NCI-H2107 (cell line): ENCODE measurements at places on chromosomes 3 and 15.
A peak's percentile ranks its signal among the peaks of the same experiment; 100 is the strongest.

- DNase-seq, result peak; percentile 5
These were observed 85.6 kb downstream of the PDCD6IP start for GRCh38 chr3:33883951-33884561.

DNA sequence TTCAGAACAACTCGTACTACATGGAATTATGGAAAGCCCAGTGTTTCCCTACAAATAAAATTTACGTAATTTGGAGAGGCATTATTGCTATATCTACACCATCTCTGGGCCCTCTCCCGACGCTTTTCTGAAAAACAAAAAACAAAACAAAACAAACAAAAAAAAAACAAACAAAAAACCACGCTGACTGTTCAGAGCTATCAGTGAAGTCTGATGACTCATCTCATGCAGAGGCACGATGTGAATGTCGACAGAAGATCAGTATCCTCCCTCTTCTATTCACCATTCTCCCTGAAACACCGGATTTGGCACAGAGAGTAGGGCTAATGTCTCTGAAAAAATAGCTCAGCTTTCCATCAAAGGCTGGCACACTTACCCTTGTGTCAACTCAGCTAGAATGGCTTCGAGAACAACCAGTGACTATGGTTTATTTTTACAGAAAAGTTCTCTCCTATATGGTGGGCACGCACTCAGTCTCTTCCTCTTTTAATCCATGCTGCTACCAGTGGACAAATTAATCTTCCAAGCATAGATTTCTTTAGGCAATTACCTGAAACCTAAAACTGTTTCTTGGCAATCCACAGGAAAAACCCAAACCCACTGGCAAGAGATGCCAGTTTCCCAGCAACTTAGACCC, 1.5 kb downstream of the CRBN start:
- DNase-seq, result no peak

DNA sequence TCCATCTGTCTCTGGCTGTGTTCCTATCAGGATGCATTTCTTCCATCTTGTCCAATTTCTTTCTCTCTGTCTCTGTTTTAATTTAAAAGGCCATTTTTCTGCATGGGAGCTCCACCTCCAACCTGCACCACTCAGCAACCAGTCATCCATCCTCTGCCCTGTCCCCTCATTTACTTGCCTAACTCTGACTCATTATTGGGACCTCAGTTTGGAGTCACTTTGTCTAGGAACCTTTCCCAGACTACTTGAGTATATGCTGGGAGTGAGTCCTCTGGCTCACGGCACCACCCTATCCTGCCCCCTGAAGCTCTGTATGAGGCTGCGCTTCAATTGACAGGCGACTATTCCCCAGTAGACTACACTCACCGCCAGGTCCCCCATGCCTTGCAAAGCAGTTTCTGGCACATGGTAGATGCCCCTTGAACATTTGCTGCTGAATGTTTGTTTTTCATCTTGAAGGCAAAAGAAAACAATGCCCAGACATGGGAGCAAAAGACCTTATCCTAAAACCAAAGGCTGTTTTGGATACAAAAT, 513.3 kb upstream of the CFAP20DC start:
- no peak for DNase-seq

DNA sequence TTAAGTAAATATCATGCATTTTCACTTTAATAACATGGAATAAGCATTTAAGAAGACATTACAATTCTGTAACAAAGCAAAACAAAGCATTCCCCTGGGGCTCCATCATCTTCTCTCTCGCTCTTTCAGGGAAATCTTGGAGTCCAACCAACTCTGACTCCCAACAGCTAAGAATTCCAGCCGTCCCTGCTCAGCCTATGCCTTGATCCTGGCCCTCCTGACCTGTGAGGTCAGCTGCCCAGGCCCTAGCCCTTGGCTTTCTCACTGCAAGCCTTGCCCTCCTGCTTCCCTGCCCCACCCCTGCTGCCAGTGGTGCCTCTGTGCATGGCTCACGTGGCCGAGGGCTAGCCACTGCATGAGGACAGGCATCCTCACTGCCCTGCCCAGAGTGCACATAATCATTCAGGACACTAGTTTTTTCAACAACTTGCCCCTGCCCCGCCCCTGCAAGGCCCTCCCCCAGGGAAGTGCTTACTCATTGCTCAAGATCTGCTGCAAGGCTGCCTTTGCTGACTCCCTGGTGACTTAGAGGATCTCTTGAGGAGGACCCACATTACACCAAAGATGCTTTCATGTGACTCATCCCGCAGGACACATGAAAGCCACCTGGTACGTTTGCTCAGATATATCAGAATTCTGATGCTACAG, 37.6 kb downstream of the MTMR10 start:
- no peak for DNase-seq

DNA sequence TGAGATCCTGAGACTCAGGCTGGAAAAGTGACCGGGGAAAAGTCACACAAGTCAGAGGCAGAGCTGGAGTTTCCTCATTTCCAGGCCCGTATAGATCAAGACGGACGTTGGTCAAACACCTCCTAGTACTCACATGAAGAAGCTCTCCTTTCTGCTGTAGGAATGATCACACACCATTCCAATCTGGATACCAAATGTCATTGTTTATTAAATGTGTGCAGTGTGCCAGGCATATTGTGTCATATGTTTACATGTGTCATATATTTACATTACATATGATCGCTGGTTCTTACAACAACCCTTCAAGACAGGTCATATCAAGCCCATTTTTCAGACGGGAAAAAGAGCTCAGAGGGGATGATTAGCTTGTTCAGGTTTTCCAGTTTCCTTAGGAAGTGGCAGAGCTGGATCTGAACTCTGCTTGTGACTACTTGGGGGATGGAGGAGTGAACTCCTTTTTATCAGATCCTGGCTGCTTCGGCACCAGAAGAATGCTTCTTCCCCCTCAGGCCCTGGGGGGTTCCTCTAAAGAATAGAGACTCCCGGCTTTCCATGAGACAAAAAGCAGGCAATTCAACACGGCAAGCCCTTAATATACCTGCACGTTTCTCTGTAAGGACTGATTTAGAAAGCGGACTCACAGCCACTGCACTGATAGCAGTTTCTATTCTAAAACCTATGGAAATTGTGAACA, 41.9 kb downstream of the FAM43A start:
- no peak for DNase-seq

DNA sequence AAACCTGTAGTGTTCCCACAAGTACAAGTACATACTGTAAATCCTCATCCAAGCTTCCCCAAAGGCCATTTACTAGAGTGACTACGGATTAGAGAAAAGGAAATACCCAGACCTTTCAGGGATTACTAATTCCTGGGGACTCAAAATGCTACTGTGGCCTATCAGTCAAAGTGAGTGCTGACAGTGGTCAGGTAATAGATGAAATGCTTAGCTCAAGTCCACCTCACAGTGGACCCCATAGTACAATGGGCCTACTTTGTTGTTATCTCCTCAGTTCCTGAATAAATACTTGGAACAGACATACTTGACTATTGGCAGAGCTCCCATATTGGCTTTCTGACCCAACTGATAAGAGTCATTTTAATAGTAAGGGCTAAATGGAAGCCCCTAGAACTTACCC, 61.6 kb downstream of the MAP4 start:
- DNase-seq, result no peak

DNA sequence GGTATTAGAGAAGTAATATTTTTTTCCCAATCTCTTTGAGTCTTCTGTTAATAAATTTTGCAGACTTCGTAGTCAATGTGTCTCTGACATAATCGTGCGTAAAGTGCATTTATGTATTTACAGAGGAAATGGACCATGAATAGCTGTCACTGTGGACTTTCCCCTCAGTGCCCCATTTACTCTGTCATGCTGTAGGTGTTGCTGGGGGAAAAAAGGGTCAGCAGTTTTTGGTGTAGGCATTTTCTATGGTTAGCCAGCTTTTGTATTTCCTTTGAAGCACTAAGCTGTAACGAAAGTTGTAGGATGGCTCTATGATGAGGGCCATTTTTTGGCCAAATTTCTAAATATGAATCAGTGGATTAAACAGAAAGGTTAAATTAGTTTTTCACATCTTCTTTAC, 598.4 kb downstream of the FGF12 start:
- DNase-seq, result no peak

DNA sequence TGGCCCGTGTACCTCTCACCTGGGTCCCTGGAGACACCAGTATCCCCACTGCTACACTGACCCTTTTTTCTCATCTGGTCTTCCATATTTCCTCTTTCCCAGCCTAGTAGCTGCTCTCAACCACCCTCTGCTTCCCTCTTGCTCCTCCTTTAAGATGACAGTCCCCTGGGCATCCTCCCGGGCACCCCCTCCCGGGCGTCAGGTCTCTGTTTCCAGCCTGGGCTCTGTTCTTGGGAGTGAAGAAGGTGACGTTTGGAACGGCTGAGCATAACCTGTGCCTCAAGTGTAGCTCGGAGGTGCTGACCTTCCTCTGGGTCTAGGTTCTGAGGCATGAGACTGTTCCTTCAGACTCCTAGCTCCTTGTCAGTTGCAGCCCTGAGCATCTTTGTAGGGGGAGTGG, 101.2 kb downstream of the VGLL4 start:
- DNase-seq, result no peak

GRCh38 chr15:76153241-76154197, 93.7 kb downstream of the TMEM266 start:
- DNase-seq, result no peak

DNA sequence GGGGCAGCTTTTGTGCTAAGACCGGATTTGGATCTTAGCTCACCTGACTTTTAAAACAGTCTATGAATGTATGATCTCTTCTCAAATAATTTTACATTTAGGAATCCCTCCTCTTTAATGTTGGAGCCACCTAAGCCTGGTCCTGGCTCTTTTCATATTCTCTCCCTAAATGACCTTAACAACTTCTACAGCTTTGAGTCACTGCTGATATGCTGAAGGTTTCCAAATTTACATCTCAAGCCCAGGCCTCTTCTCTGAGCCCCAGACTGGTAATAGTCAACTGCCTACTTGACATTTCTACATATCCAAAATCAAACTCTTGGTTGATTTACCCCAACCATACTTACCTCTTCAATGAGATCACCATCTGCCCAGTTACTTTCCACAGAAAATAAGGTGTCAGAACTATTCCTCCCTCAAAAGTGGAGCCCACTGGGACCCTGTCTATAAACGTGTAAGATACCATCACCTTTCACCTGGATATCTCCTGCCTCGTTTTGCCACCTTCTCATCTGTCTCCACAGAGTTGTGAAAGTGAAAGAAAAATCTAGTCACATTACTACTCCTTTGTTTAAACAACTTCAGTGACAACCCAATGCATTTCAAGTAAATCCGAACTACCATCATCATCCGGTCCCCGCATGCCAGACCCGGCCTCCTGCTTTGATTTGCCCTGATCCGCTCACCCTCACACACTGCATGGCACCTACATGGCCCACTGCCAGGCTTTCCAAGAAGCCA, 48.8 kb downstream of the UBP1 start:
- DNase-seq, result no peak

GRCh38 chr3:15601046-15601398, 347 bp downstream of the HACL1 start:
- no peak for DNase-seq

GRCh38 chr3:79551997-79552396, 215.8 kb downstream of the ROBO1 start:
- DNase-seq, result no peak

- no peak for DNase-seq
These were observed 2.9 kb downstream of the IGDCC3 start for GRCh38 chr15:65374821-65375401.

DNA sequence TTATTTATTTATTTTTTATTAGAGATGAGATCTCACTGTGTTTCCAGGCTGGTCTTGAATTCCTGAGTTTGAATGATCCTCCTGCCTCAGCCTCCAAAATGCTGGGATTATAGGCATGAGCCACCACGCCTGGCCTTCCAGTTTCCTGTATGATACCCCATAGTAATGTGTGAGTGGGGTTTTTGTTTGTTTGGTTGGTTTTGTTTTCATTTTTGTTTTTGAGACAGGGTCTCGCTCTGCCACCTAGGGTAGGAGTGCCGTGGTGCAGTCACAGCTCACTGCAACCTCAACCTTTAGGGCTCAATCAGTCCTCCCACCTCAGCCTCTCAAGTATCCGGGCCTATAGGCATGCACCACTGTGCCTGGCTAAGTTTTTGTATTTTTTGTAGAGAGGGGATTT, 30.9 kb downstream of the GOLM2 start:
- DNase-seq, result no peak

GRCh38 chr3:55621648-55622047, 134.5 kb upstream of the WNT5A start:
- no peak for DNase-seq

DNA sequence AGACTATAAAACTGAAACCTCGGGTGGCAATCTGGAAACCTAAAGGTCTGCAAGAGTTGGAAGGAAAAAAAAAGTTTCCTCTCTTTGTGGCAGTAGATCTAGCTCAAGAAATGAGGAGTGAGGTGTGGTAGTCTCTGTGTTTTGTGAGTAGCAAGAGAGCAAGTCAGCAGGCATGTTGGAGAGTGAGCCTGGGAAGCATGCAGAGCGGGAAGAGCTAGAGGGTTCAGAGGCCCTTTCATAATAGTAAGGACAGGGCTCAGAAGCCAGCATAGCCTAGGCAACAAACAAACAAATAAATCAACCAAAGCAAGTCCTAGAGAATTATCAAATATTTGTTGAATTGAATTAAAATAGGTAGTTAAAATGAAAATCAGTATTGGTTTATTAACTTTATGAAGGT, 189.7 kb upstream of the CBLB start:
- DNase-seq, result no peak

GRCh38 chr15:70018646-70019600, 78.8 kb downstream of the TLE3 start:
- no peak for DNase-seq

DNA sequence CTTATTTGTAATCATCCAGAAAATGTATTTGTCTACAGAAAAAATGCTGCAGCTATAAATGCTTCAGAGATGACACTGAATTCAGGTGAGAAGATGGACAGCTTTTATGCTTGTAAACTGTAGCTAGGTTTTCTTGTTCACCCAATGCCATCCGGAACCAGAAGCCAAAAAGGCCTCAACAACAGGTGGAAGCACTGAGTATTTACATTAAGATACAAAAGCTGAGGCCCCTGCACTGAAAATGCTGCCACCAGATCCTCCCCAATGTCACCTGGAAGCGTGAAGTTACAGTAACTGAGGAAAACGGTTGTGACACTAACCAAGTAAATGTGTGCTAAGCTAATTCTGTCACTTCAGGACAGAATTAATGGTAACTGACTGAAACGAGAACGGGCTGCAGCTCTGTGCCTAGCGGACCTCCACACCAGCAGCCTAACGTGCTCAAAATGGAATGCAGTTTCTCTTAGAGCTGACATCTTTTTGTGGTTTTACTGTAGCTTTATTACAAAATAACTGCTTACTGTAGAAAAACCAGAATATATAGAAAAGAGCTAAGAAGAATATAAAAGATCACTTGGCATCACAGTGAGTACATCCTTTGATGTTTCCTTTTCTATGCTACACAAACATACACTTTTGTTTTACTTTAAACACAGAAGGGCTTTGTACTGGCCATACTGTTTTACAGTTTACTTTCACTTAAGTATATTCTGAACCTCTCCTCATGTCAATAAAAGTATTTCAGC, 7.6 kb downstream of the CHSY1 start:
- DNase-seq, result no peak
